ENCODE measurements at places on chromosomes 3 and 15.

DNA sequence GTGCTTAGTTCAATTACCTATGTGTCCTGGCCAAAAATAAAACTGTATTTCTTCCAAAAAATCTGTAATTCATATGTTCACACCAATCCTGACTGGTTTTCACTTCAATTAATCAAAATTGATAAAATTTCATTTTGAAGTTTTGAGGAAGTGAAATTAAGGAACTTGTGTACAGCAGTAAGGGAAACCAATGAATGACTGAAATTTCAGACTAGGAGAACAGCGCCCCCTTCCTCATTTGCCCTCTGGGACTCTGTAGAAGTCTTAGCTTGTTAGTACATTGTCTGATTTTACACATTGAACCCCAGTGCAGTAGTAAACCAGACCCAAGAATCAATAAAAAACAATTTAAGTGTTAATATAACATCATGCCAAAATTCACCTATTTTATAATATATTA lies 495.3 kb upstream of the AGTR1 start:
- DNase-seq: no peak

DNA sequence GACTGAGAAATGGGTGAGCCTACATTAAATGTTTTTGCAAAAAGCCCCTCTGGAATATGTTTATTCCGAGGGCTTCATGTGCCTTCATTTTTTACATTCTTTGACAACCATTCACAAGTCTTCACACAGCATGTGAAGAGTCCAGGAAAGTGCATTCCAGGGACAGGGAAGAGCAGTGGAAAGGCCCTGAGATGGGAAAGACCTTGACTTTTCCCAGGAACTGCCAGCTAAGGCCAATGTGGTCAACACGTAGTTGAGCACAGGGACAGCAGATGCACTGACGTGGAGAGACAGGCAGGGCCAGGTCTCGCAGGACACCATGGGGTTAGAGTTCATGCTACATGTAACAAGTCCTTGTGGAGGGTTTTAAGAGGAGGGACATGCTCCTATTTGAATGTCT lies 21.7 kb downstream of the SSR3 start:
- no peak for DNase-seq

DNA sequence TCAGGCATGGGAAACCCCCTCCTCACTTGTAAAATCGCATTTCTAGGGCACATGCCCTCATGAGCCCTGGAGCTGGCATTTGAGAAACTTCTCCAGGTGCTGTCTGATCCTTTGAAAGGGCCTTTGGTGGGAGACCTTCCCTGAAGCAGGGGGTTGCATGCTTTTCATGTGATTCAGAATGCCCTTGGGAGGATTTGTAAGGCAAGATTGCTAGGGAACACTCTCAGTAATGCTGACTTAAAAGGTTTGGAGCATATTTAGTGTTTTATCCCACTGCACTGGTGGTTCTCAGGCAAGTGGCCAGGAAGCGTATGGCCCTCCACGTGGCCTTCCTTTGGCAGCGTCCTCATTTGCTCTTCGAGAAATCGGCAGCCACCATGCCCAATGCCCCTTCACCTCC lies 164.1 kb downstream of the ARRDC4 start:
- no peak for DNase-seq

DNA sequence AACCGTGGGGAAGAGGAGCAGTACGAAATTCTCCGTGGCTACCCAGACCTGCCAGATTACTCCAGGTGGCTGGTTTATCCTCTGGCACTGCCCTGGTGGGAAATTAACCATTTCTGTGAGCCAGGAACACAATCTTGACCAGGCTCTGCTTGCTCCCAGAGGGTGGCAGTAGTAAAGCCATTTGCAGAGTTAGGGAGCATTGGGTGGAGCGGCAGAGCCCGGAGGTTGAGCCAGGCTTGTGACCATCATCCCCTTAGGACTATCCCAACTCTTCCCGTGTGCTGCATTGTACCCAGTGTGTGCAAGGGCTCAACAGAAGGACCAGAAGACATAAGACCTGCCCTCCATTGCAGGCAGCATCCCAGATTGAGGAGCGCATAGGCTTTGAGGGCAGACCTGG lies 5.3 kb downstream of the KNG1 start:
- no peak for DNase-seq

DNA sequence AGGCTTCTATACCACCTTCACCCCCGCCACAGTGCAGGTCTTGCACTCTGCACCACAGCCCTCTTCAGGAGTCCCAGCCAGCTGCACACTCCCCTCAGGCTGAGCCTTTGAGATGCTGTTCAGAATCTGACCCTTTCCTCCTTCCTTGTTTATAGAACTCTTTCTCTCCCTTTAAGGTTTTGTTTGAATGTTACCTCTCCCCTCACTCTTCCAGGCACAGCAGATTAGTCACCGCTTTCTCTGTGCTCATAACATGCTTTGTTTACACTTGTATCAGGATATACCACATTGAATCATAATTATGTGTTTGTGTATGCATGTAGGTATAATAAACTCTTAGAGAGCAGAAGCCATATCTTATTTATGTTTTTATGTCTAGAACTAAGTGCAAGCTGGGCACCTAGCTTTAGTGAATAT lies 168.4 kb upstream of the BCL6 start:
- no peak for DNase-seq

- DNase-seq: no peak
Observed at GRCh38 chr15:38876621-38877020, 312.0 kb upstream of the RASGRP1 start.

GRCh38 chr3:131551761-131552160 lies 49.0 kb upstream of the MRPL3 start:
- DNase-seq: no peak

- DNase-seq: no peak
Observed at GRCh38 chr3:107689355-107689754, 166.6 kb downstream of the BBX start.

DNA sequence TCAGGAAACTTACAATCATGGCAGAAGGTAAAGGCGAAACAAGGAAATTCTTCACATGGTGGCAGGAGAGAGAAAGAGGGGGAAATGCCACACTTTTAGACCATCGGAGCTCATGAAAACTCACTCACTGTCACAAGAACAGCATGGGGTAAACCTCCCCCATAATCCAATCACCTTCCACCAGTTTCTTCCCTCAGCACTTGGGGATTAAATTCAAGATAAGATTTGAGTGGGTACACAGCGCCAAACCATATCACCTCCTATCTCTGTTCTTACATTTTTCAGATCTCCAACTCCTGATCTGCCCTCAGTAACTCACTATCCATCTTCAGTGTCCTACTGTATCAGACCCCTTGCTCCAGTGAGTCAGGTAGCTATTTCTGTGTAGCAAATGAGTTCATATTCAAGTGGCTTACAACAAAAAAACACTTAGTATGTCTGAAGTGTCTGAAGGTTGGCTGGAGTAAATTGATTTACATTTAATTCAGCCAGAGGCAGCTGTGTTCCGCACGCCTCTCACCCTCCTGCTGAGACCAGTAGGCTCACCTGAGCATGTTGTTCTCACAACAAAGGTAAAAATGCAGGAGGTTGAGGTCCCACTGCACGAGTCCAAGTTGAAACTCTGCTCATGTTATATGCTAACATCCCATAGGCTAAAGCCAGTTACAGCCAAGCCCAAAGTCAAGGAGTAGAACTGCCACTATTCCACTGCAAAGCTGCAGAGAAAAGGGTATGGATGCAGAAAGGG lies 180.7 kb upstream of the LMCD1 start:
- DNase-seq: no peak

GRCh38 chr3:37675833-37676596 lies 185.7 kb upstream of the CTDSPL start:
- DNase-seq: no peak

DNA sequence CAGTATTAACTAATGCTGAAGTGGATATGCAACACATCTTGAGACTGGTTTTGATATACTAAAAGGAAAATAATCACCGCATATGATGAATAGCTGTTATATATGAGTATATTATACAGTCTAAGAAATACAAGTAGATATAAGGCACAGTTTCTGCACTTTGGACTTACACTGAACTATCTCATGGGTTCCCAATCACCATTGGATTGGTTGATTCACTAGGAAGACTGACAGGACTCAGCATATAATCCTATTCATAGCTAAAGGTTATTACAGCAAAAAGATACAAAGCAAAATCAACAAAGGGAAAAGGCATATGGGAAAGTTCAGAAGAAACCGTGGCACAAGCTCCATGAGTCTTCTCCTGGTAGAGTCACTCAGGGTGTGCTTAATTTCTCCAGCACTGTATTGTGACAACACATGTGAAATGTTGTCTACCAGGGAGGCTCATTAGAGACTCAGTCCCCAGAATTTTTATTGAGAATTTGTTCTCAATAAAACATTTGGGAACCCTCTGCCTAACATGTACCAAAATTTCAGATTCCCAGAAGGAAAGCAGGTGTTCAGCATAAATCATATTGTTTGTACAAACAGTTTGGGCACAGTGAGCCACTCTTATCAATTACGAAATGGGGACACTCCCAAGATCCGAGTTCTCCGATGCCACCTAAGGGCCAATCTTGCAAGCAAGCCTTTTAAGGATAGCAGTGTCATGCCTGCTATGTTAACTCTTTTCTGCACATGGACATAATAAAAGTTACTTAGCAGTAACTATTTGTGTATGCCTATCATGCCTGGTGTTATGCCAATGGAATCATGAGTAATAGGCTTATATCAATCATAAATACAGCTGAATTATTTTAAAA lies 26.8 kb downstream of the CMC1 start:
- no peak for DNase-seq

DNA sequence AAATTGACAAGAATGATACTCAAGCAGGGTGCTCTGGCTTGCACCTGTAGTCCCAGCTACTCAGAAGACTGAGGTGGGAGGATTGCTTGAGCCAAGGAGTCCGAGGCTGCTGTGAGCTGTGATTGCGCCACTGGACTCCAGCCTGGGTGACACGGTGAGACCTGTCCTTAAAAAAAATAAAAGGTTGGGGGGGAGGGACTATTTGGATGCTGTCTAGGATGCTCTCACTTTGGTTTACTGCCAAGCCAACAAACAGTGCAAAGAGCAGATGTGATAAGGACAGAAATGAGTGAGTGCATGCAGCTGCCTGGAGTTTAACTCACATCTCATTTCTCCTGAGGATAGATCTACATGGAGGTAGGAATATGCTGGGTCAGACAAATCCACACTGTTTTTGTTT lies 130.0 kb downstream of the FRMD4B start:
- no peak for DNase-seq

GRCh38 chr3:18423401-18424212 lies 1.5 kb downstream of the SATB1 start:
- no peak for DNase-seq

DNA sequence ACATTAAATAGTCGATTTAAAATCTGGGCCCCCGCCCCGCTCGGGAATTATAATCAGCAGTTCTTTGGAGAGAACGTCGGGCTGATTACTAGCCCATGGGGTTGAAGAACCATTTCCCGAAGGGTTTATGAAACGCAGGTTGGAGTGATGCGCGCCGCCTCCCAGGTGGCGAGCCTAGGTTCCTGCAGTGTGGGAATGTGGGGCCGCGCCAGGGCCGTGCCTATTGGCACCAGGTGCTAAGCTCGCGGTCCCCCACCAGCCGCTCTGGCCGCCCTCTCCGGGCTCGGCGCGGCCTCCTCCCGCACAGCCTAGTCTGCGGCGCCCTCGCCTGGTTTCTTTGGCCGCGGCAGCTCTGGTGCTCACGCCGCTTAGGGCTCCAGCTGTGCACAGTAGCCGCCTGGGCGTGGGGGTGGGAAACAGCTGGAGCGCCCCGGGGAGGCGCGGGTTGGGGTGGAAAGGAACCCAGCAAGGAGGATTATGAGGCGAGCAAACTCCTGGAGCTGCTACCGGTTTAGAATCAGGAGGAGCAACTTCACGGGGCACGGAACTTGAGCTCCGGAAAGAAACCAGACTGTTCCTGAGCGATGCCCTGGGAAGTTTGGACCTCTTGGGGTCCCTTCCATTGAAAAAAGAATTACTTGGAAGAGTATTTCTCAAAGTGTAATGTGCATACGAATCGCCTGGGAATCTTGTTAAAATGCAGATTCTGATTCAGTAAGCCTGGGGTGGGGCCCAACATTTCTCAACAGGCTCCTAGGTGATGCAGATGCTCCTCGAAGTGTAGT lies 5.6 kb upstream of the MECOM start:
- DNase-seq: peak; percentile 45

DNA sequence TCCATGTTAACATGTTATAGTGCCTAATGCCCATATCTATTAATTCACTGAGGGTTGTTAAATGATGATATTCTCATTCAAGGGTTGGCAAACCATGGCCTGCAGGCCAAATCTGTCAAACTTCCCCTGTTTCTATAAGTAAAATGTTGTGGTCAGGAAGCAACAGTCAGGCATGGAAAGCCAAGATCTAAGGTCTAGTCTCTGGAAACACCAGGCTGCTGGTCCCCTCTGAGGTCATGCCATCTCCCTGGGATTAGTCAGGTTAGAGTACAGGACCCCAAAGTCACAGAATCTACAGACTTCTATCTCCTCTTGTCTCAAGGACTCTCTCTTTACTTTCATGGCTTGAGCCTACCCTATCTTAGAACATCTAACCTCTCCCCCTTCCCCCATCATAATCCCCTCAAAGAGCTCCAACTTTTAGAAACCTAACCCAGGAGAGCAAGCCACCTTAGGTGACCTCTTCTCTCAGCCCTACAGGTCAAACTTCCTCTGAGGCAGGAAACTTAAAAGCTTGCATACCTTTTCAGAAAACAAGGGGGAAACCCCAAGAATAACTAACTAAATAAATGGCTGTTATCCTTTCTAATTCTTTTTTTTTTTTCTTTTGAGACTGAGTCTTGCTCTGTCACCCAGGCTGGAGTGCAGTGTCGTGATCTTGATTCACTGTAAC lies 15.3 kb upstream of the HERC1 start:
- no peak for DNase-seq

DNA sequence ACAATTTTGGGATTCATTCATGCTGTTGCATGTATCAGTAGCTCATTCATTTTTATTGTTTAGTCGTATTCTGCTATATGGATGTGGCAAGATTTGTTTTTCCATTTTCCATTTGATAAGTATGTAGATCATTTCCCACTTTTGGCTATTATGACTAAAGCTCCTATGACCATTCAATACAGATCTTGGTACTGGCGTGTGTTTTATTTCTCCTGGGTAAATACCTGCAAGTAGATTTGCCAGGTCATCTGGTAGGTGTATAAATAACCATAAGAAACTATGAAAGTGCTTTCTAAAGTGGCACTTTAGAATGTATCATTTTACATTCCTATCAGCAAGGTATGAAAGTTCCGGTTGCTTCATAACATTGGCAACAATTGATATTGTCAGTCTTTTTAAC lies 124.6 kb downstream of the TNIK start:
- no peak for DNase-seq

DNA sequence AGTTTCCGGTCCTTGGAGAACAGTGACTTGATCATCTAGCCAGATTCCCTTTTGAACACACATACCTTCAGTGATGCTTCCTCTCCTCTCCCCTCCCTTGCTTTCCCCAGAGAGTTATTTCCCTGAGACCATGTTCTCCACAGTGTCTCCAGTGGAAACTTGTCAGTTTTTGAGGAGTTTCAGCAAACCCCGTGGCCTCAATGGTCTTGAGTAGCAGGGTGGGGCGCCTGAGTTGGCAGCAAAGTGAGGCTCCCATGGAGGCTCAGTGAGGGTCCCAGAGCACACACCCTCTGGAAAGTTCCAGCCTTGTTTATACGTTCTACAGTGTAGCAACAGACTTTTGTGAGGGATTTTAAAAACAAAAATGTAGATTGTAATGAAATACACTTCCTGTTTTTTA lies 135.1 kb downstream of the LRRC28 start:
- DNase-seq: no peak

GRCh38 chr3:159760046-159760445 lies 228.6 kb upstream of the IL12A start:
- DNase-seq: no peak

All from T-helper 1 cell (primary cell).